ENCODE measurements at places on chromosomes 5 and 9.

GRCh38 chr9:98768344-98768743 lies 28.0 kb downstream of the ANKS6 start:
- DNase-seq = no peak

DNA sequence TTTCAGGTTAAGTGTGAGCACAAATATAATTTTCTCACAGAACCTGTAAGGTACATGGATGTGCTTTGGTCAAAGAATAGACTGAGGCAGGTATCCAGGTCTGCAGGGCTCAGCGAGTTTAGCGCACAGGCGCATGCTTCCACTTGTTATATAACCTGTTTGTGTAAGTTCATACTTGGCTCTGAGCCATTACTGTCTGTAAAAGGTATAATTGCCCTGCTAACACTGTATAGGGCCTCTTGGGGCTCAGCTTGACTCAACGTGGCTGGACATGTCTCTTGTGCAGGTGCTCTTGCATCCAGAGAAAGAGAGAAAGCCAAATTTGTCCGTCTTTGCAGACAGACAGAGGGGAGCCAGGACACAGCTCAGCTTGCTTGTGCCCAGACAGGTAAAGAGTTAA lies 759.6 kb downstream of the MTRR start:
- no peak for DNase-seq

GRCh38 chr9:137785704-137786161 lies 91.8 kb upstream of the CACNA1B start:
- no peak for DNase-seq

GRCh38 chr5:179166886-179167841 lies 107.0 kb downstream of the ZNF354C start:
- DNase-seq = peak; percentile 75

DNA sequence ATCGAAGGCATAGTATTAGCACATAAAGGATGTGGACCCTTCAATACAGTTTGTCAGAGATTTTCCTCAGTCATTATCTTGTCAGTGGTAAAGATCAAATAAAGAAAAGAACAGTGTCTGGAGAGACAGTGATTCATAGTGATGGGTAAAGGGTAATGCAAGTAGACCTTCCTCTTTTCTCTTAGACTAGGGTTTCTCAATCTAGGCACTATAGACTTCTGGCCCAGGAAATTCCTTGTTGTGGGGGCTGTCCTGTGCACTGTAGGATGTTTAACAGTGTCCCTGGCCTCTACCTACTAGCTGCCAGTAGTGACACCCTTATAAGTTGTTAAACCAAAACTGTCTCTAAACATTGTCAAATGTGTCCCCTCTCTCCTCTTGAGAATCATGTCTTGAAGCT lies 6.9 kb downstream of the CAMK4 start:
- no peak for DNase-seq

Data from stimulated activated CD4-positive, alpha-beta T cell treated with anti-CD3 and anti-CD28 coated beads, Interleukin-15, amount 100 ng/mL, for 24 hours (primary cell).